ENCODE measurements at places on chromosomes 7 and 10.

DNA sequence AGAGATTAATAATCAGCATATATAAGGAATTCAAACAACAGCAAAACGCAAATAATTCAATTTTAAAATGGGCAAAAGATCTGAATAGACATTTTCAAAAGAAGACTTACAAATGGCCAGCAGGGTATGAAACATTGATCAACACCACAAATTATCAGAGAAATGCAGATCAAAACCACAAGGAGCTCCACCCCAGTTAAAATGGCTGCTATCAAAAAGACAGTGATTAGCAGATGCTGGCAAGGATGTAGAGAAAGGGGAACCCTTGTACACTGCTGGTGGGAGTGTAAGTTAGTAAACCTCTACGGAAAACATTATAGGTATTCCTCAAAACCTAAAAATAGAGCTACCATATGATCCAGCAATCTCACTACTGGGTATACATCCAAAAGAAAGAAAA is 128.0 kb upstream of the CACUL1 start:
- DNase-seq, result no peak

DNA sequence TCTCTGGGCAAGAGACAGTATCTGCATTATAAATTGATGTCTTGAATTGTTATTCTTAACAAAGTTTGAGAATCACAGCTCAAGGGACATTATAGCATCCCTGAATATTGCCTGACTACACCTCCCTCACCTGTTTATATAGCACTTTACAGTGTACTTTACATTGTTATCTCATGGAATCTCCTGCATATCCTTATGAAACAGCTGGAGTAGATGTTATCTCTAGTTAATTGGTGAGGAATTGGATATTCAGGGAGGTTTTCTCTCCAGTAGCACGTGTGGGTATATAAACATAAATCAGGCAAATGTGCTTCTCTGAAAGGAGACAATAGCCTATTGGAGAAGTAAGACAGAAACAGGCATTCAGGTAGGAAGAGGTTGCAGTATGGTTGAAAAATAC is 117.2 kb downstream of the SRI start:
- DNase-seq, result no peak

GRCh38 chr7:158782761-158783401 is 46.4 kb downstream of the ESYT2 start:
- DNase-seq, result peak; percentile 56

DNA sequence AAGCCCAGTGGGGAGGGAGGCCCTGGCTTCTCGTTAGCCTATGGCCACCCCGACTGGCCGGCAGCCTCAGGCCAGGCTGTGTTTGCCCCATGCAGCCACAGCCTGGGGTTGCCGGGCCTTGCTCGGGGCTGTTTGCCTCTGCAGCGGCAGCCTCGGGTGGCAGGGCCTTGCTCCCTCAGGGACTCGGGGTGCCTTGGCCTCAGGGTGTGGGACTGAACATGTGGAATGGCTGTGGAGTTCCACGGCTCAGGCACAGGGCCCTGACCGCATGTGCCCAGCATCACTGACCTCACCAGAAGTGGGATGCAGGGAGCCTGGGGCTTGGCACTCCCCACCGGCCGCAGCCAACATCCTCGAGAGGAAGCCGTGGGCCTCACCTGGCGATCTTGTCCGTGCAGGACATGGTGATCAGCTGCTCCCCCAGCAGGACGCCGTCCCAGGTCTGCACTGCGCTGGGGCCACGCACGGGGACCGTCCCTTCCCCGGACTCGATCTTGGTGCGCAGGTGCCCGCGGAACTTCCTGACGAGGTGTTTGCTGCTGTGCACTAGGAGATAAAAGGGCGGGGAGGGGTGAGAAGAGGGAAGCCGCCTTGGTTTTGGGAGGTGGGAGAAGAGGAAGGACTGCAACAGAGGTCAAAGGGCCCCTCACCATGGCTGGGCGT is 160.5 kb downstream of the WDR37 start:
- DNase-seq, result no peak
